ENCODE measurements at places on chromosomes 6 and 20.

GRCh38 chr20:41136680-41137613 lies at the start of gene PLCG1:
PLCG1 (plus strand) TSS chr20:41137543; CDS start chr20:41137642, 99 bp downstream.
- peak; percentile 92 for DNase-seq

DNA sequence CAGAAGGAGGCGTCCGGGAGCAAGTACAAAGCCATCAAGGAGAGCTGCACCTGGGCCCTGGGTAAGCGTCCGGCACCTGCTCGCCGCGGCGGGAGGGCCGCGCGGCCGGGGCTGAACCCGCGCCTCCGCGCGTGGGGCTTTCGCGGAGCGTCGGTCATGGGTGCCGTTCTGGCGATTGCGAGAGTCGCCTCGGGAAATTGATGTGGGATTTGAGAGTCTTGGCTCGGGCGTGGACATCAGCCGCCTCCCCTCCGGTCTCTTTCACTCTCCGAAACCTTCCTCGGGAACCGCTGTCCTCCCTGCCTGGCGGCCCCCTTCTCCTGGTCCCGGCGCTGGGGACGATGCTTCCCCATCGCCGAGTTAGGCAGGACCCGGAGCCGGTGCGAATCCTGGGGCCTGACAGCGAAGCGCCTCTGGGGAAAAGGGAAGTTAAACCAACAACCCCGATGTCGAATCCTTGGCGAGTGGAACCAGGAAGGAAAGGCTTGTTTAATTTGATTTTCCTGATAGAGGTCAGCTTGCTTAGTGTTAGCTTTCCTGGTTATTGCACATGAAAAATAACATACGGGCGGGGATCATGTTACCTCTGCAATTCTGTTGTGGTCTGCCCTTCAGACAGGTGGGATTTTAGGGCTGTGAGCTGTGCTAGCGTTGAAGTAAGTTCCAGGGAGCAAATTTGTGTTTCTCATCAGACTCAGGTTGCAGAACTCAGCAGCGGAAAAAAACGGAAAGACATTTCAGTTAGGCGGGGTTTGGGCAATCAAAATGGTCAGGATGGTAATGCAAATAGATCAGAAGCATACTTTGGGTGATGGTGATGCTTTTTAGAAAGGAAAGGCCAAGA lies 594 bp downstream of the ARFGEF3 start:
- DNase-seq: peak; percentile 72

DNA sequence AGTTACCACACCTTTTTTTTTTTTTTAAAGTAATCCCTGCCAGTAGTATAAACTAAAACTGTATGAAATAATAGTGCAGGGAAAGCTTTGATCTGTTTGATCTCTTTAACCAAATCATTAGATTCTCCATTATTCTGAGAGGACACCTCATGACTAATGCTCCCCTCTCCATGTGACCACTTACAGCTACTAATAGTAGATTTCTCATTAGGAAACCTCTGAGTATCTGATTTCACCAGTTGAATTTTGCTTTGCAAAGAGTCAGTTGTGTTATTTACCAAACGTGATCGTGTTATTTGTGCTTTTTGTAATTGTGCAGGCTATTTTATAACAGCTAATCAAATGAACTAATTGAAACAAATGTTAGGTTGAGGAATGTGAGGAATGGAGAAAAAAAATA lies 12.5 kb downstream of the CASP8AP2 start:
- no peak for DNase-seq

DNA sequence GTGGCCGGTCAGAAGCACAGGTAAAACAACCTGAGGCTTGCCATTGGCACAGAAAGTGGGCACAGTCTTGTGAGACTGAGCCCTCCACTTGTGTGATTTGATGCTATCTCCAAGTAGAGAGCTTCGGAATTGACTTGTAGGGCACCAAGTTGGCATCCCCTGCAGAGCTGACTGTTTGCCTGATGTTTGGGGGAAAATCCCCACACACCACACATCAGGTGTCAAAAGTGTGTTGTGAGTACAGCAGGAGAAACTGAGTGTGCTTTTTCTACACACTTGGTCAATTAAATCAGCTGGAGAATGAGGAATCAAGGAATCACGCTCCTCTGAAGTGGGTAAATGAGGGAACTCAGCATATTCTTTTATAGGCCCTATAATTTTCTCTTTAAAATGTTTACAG lies 989 bp downstream of the SERINC3 start:
- DNase-seq: no peak

- peak; percentile 98 for DNase-seq
These were observed 599 bp downstream of the EPM2A start for GRCh38 chr6:145734486-145735355.

DNA sequence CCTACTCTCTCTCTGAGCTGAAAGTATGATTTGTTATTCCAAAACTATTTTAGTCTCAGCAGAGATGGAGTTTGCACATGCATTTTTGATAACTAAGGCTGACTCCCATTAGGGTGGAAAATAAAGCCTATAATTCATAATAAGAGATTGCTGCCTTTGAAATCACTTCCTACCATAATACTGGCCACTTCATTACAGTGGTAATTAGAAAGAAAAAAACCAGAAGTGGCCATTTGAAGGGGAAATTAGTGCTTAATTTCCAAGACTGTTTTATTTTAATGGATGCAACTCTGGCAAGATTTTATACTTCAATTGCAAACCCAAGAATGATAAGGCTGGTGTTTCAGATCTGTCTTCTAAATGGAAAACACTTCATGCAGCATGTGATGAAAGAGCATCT lies 43.4 kb downstream of the SLC35B3 start:
- no peak for DNase-seq

DNA sequence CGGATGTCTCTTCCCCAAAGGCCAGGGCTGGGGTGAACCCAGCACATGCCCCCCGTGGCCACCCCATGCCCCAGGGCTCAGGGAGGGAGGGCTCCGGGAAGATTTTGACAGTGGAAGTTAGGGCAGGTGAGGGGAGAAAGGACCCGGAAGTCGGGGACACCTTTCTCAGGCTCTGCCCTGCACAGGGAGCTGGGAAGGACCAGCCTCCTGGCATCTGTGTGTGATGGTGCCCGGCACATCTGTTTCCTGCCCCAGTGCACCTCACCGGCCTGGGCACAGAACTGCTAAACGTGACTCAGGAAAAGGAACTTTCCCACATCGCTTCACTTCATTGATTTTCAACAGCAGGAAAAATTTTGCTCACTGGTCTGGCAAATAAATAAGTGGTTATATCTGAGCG lies 141.1 kb upstream of the AFDN start:
- no peak for DNase-seq

DNA sequence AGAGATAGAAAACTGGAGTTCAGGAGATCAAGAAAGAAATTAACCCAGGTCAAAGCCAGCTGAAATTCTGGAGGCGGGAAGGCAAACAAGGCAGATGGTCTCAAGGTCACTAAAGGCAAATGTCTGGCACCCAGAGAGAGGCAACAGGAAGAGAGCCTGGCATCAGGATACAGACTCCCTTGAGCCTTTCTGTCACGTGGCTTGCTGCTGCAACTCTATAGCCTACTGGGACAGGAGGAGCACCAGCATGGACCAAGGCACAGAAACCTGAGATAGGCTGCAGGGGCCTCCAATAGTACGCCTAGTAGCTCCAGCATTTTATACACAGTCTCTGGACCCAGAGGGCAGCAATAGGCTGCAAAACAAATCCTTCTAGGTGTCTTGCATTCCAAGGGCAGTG lies 75.1 kb downstream of the SEL1L2 start:
- no peak for DNase-seq

- DNase-seq: no peak
These were observed 2.0 kb downstream of the FYN start for GRCh38 chr6:111871207-111871606.

- no peak for DNase-seq
These were observed 20.8 kb upstream of the SNRPB2 start for GRCh38 chr20:16709017-16709416.

DNA sequence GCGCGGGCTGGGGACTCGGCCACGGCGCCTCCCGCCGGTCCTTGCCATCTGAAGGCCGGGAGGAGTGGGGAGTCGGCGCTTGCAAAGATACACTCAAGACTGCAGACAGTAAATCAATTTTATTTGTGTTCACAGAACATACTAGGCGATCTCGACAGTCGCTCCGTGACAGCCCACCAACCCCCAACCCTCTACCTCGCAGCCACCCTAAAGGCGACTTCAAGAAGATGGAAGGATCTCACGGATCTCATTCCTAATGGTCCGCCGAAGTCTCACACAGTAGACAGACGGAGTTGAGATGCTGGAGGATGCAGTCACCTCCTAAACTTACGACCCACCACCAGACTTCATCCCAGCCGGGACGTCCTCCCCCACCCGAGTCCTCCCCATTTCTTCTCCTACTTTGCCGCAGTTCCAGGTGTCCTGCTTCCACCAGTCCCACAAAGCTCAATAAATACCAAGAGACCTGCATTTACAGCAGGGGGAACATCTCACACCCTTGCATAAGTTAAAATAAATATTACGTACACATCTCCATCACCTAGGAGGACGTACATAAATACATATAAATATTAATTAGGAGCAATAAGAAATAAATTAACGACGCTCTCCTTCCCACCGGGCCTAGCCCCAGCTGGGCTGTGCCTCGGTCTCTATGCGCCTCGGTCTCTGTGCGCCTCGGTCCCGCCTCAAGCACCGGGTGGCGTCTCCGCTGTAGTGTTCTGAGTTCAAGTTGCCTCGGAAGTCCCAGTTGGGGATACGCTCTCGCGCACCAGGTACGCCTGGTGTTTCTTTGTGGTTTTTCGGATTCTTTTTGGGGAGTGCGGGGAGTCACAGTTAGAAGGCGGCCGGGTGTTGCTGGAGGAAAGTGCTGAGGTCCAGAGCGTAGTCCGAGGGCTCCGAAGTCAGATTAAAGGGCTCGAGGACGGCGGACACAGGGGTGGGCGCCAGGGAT lies 889 bp upstream of the FLOT1 start:
- no peak for DNase-seq

- DNase-seq: no peak
These were observed 20.9 kb upstream of the EPM2A start for GRCh38 chr6:145756170-145756662.

DNA sequence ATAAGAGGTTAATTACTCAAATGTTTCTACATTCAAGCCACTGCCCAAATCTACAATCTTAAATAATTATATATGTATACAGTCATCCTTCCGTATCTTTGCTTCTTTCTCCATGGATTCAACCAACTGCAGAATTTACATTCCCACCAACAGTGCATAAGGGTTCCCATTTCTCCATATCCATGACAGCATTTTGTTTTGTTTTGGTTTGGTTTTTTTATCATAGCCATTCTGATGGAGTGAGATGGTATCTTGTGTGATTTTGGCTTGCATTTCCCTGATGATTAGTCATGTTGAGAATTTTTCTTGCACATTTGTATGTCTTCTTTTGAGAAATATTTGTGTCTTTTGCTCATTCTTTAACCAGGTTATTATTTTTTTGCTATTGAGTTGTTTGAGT lies 198.5 kb downstream of the C6orf118 start:
- DNase-seq: no peak

DNA sequence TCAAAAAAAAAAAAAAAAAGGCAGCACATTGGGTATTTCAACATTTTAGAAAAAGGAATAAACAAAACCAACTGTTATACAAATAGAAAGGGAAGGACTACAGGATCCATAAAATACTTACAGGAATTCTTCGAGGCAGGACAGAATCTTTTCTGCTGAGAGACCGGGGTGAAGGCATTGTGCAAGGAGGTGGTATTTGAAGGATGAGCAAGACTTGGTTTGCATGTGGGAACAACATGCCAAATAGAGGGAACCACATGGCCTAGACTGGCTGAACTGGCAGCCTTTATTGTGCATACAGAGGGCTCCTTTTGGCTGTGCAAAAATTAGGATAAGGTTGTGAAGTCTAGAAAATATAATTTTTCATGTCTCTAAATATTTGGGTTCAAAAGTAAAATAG lies 62.9 kb downstream of the SCAND1 start:
- no peak for DNase-seq

- no peak for DNase-seq
These were observed 25.1 kb downstream of the RRAGD start for GRCh38 chr6:89386917-89387491.

DNA sequence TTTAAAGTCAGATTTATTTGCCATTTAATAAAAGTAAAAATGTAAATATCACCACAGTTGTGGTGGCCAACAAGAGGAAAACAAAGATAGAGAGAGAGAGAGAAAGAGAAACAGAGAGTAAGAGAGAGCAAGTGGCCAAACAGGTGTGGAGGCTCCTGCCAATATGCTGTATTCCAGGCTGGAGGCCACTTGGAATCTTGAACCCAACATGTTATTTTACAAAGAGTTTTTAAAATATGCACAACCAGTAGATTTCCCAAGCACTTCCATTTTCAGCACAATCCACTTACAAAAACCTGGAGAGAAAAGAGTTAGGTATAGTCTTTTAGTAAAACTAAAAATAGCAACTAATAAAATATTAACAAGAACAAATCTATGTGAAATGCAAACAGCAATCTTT lies 1323.1 kb upstream of the CITED2 start:
- DNase-seq: peak; percentile 22

DNA sequence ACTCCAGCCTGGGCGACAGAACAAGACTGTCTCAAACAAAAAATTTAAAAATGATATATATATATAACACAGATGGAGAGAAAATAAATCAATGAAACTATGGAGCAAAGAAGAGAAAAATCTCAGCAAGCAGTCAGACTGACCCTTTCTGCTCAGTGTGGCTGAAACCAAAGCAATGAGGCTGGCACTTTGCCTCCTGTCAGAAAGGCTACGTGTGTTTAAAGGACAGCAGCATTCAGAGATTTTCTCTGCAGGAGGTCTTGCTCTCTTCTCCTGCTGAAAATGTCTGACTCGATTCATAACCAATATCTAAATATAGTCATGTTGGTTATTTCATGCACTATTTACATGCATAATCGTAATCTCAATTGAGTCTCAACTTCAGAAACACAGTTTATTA lies 527.0 kb upstream of the JARID2 start:
- DNase-seq: no peak

GRCh38 chr6:75213112-75213511 lies 7.3 kb upstream of the COL12A1 start:
- no peak for DNase-seq

DNA sequence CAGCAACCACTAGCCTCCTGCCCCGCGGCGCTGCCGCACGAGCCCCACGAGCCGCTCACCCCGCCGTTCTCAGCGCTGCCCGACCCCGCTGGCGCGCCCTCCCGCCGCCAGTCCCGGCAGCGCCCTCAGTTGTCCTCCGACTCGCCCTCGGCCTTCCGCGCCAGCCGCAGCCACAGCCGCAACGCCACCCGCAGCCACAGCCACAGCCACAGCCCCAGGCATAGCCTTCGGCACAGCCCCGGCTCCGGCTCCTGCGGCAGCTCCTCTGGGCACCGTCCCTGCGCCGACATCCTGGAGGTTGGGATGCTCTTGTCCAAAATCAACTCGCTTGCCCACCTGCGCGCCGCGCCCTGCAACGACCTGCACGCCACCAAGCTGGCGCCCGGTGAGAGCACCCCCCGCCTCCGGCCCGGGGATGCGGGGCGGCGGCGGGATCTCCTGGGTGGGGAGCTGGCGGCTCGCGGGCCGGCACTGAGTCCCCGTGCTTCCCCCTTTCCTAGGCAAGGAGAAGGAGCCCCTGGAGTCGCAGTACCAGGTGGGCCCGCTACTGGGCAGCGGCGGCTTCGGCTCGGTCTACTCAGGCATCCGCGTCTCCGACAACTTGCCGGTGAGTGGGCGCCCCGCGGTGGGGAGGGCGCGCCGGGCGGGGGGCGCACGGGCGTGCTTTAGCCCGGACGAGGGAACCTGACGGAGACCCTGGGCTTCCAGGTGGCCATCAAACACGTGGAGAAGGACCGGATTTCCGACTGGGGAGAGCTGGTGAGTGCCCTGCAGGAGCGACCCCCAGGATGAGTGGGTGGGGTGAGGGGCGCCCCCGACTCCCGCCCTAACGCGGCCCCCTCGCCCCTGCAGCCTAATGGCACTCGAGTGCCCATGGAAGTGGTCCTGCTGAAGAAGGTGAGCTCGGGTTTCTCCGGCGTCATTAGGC lies 585 bp downstream of the PIM1 start:
- DNase-seq: peak; percentile 90

Data from NCI-H146 (cell line).